GM10248 (cell line): ENCODE measurements at places on chromosomes 2 and 18.

GRCh38 chr2:54956111-54956627, 94.1 kb downstream of the RTN4 start:
- DNase-seq: no peak

- no peak for DNase-seq
Measured at GRCh38 chr18:39523281-39523680, 1957.7 kb upstream of the CELF4 start.

DNA sequence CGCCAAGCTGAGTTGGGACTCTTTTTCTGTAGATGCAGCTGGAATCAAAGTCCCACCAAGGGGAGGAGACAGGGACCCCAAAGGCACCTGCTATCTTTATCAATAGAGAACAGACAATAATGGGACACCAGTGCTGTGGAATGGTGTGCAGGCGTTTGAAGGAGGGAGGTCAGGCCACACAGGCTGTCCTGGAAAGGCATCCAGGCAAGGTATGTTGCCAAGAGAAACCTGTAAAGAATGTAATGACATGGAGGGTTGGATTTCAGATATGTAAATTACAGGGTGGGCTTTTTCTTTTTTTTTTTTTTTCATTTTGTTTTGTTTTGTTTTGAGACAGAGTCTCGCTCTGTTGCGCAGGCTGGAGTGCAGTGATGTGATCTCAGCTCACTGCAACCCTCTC, 9.7 kb upstream of the NMUR1 start:
- no peak for DNase-seq

GRCh38 chr2:168706806-168707205, 95.6 kb upstream of the NOSTRIN start:
- no peak for DNase-seq

DNA sequence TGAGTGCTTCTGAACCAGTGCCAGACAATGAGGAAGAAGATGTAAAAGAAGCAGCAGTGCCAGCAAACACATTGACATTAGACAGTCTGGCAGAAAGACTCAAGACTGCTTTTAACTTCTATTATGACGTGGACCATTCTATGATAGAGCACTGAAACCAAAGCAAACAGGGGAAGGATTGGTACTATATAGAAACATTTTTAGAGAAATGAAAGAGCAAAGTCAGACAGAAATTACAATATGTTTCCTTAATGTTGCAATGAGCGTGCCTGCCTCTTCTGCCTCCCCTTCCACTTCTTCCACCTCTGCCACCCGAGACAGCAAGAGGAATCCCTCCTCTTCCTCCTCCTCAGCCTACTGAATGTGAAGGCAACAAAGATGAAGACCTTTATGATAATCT, 39.7 kb downstream of the DHX57 start:
- peak; percentile 60 for DNase-seq

GRCh38 chr18:76371301-76372203, 123.5 kb downstream of the ZNF516 start:
- DNase-seq: no peak

- DNase-seq: no peak
Measured at GRCh38 chr2:29583548-29584156, 337.7 kb downstream of the ALK start.

DNA sequence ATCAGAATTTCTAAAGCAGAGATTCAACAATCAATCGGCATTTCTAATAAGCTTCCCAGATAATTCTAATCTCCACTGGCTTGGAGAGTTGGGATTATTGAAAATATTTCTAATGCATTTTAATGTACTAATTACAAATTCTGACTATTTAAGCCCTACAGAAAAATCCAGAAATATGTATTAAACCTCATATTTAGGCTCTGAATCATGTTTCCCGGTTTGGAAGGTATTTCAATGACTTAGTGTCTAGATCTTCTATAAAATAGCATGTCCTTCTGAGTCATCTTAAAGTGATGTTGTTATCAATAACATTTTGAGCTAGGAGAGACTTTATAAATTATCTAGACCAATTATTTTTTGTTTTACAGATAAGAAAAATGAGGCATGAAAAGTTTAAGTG, 258.8 kb upstream of the NRXN1 start:
- no peak for DNase-seq

DNA sequence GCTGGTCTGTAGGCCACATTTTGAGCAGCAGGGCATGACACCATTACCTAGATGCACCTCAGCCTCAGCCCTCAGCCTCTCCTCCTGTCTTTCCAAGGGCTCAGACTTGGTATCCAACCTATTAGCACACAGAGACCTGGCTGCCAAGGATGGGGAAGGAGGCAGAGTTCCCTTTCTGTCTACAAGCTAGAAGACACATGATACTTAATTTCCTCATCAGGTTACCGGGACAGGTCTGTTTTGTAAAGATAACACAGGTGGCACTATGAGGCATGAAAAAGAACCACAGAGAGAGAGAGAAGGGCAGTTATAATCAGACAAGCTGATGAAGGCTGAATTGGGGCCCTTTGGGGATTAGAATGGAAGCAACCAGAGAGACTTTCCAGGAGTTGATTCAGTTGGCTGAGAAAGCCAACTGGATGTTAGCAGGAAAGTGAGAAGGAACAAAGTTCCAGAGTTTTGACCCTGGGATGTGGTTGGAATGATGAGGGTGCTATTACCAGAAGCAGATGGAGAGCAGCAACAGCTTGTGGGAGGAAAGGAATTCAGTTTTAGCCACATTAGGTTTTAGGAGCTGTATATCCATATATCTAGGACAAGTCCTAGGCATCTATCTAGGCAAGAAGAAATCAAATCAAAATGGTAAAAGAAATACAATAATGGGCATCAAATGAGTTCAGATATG, 46.0 kb upstream of the RMND5A start:
- no peak for DNase-seq

GRCh38 chr2:239550357-239550756, 149.5 kb upstream of the HDAC4 start:
- no peak for DNase-seq

GRCh38 chr2:200026332-200027230, 71.2 kb downstream of the MAIP1 start:
- no peak for DNase-seq

- no peak for DNase-seq
Measured at GRCh38 chr2:162524192-162524591, 180.3 kb downstream of the GCA start.

DNA sequence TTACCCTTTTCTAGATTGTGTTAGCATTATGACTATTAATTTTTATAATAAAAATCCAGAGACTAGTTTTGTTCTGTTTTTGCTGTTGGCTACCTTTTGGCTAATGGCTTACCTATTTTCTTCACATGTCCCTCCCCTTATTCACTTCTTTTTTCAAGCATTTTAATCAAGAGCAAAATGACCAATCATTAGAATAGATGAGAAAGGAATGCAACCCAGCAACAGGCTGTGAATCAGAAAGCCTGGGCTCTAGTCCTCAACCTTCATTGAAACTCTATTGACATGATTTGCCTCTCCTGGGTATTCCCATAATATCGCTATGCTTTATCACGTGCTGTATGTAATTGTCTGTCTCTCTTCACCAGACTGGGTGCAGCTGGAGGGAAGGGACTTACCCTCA, 370.1 kb downstream of the IRS1 start:
- no peak for DNase-seq
